Fibroblast of skin of right biceps (primary cell): ENCODE measurements at places on chromosomes 7 and 10.

DNA sequence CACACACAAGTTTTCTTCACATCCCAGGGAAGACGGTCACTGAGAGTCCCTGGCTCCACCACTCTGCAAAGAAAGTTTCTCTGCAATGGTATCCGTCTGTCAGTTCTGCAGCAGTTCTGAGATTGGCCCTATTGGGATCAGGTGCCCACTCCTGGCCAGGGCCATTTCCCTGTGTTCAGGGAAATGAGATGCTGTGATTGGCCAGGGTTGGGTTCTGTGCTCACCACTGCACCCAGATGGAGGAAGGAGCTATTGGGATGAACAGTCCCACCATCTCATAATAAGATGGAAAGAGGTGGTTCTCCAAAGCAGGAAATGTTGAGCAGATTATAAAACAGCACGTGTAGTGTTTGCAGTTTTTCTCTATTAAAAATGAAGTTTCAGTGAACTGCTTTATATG lies 13.3 kb upstream of the PIP4K2A start:
- DNase-seq, result no peak

GRCh38 chr10:5614155-5614721 lies 52.2 kb downstream of the ASB13 start:
- peak; percentile 88 for DNase-seq

DNA sequence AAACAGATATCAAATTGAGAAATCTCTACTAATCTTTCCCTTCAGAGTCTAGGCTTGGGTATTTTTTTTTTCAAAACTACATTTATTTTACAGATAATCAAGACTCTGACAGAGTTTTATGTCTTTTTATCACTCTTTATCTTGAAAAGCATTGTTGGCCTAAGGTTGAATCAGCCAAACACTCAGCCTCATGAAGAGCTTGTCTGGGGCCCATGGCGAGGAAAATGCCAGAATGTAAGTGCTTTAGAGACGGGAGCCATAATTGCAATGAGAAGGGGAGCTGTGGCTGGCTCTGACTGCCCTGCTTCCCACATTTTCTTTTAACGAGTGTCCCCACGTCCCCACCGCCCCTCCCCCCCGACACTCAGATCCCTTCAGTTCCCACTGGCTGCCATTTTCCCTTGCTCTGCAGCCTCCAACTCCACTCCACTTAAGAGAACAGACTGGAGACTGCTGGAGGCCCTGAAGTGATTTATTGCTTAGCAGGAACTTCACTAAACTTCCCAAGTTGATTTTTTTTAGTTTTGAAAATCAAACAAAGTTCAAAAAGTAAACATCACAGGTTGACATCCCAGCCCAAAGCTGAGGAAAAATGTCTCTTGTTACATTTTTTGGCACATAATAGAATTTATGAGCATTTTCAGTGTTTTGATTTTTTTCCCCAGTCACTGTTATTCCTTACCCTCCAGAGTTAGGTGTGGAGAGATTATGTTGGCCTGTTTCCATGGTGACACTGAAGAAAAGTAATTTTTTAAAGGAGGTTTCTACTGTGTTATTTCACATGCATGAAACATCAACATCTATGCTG lies 637.5 kb upstream of the GALNT17 start:
- no peak for DNase-seq

DNA sequence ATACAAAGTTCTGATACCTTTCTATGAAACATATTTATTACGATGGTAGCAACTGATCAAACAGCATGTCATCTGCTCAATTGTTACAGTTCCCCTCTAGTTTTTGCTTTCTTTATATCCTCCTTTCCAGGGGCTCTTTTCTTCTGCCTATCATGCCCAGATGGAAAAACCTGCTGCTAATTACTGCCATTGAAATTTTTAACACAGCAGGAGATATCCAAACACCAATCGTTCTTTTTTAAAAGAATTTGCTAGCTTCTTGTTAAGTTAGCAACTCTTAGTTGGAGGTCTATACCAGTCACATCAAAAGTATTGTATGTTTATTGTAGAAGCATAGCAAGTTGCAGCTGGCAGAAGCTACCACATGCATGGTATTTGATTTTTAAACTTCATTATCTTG lies 768.5 kb downstream of the NXPH1 start:
- no peak for DNase-seq

- DNase-seq, result peak; percentile 70
These were observed 162.3 kb downstream of the BAMBI start for GRCh38 chr10:28839600-28840007.

DNA sequence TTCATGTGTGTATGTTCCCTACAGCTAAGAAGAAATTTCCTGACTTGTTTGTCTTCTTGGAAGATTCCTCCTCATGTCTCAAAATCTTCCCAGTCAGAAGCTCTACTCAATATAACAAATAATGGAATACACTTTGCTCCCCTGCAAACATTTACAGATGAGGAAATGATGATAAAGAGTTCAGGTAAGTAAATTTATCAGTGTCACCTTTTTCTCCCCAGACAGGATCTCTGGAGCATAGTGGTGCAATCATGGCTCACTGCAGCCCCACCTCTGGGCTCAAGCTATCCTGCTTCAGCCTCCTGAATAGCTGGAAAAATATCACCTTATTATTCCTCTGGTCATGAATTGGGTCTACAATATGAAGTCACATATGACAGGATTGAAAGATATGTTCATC lies 25.5 kb downstream of the ACADSB start:
- no peak for DNase-seq

- DNase-seq, result no peak
These were observed 41.5 kb downstream of the CDK6 start for GRCh38 chr7:92794831-92795230.

GRCh38 chr7:79282882-79283602 lies 170.4 kb downstream of the MAGI2 start:
- DNase-seq, result peak; percentile 90

GRCh38 chr10:80518143-80518806 lies 19.4 kb upstream of the SH2D4B start:
- no peak for DNase-seq
